ENCODE measurements at places on chromosomes 13 and 19.

- no peak for DNase-seq
These were observed 49.5 kb downstream of the KDM4B start for GRCh38 chr19:5018224-5019015.

- no peak for DNase-seq
These were observed 7.2 kb downstream of the PLEKHF1 start for GRCh38 chr19:29672319-29672932.

GRCh38 chr19:10503002-10503789 lies at the start of gene KEAP1:
Gene KEAP1 (minus strand): TSS chr19:10503356. CDS start chr19:10500033, 3,323 bp downstream.
- peak; percentile 43 for DNase-seq

- DNase-seq, result no peak
These were observed 4.8 kb downstream of the TNFSF9 start for GRCh38 chr19:6535558-6536137.

DNA sequence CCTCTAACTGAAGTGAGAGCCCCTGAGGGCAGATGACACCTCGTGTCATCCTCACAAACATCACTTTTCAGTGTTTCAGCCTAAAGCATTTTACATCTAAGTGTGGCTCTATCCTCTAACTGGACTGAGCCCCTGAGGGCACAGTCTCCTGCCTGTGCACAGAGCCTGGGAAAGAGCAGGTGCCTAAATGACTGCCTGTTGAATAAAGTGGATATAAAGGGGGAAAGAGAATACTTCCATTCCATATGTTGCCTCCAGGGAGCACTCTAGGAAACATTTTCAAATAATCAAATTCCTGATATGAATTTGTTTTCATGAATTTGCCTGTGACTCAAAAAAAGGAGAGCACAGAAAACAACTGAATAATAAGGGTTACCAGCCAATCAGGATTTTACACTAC lies 32.2 kb downstream of the CNMD start:
- DNase-seq, result no peak

DNA sequence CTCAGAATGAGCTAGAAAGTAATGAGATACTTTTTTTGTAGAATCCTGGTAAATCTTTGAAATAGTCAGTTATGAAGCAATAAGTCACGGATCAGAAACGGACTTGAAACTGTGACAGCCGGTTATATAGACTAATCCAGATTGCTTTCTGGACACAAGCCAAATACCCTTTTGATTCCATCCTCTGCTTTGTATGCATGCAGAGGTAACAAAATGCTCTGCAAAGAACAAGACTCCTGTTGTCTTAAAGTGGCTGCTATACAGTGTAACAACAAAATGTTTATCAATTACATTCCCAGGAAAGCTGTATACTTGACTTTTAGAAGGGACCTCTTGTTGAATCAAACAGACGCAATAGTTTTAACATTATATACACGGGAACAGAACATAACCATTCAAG lies 66.5 kb upstream of the STARD13 start:
- no peak for DNase-seq

DNA sequence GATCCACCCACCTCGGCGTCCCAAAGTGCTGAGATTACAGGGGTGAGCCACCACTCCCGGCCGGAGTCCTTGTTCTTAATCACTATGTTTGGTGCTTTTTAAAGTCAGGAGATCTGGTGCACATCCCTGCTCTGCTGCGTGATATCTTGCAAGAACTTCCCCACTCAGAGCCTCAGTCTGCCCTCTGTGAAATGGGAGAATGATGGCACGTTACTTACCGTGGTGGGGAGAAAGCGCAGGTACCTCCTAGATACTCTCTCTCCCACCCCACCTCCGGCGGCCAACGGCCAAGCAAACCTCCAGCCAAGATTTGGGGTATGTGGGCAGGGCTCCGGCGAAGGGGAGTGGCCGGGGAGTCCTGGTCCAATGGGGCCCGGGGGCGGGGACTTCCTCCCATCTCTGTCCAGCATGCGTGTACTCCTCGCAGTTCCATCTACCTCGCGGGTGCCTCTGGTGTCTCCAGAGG lies at the start of gene RYR1:
RYR1 (plus strand) TSS at position 424 of the 466 bp plus-strand sequence. CDS start 139 bp downstream, outside the sequence.
- DNase-seq, result peak; percentile 21

GRCh38 chr13:92418818-92419412 lies 807.7 kb upstream of the GPC6 start:
- DNase-seq, result no peak

GRCh38 chr19:44643605-44644401 lies at the start of gene PVR:
Gene PVR (plus strand): TSS chr19:44643910. CDS start chr19:44644097, 187 bp downstream.
- no peak for DNase-seq
